RCC 7860 (cell line): ENCODE measurements at places on chromosomes 16 and 17.
A peak's percentile ranks its signal among the peaks of the same experiment; 100 is the strongest.

GRCh38 chr16:77298418-77299360, 99.5 kb downstream of the SYCE1L start:
- DNase-seq = peak; percentile 99

- DNase-seq = no peak
These were observed 1.2 kb downstream of the GALK1 start for GRCh38 chr17:75763613-75764416.

GRCh38 chr16:82755570-82756282, 129.0 kb downstream of the CDH13 start:
- DNase-seq = no peak

GRCh38 chr16:73058221-73058615, 10.3 kb upstream of the ZFHX3 start:
- peak; percentile 33 for DNase-seq

GRCh38 chr16:70678898-70679670, 6.8 kb downstream of the MTSS2 start:
- DNase-seq = no peak

GRCh38 chr17:41322094-41322902, 6.8 kb upstream of the KRTAP17-1 start:
- peak; percentile 64 for DNase-seq

DNA sequence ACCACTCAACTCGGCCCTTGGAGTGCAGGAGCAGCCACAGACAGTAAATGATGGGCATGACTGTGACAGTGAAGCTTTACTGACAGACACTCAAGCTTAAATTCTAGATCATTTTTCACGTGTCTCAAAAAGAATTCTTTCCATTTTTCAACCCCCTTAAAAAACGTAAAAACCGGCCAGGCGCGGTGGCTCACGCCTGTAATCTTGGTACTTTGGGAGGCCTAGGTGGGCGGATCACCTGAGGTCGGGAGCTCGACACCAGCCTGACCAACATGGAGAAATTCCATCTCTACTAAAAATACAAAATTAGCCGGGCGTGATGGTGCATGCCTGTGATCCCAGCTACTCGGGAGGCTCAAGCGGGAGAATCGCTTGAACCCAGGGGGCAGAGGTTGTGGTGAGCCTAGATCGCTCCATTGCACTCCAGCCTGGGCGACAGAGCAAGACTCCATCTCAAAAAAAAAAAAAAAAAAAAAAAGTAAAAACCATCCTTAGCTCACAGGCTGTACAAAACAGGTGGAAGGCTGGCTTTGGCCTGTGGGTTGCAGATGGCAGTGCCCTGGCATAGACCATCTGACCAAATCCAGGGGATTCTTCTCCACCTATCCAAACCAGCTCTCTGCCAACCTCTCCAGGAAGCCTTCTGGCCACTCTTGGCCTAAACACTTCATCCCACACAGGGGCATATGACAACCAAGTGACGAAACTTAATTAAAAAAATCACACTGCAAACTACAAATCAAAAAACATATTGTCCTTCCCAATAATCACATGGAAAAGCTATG, 18.3 kb downstream of the TBC1D16 start:
- no peak for DNase-seq

DNA sequence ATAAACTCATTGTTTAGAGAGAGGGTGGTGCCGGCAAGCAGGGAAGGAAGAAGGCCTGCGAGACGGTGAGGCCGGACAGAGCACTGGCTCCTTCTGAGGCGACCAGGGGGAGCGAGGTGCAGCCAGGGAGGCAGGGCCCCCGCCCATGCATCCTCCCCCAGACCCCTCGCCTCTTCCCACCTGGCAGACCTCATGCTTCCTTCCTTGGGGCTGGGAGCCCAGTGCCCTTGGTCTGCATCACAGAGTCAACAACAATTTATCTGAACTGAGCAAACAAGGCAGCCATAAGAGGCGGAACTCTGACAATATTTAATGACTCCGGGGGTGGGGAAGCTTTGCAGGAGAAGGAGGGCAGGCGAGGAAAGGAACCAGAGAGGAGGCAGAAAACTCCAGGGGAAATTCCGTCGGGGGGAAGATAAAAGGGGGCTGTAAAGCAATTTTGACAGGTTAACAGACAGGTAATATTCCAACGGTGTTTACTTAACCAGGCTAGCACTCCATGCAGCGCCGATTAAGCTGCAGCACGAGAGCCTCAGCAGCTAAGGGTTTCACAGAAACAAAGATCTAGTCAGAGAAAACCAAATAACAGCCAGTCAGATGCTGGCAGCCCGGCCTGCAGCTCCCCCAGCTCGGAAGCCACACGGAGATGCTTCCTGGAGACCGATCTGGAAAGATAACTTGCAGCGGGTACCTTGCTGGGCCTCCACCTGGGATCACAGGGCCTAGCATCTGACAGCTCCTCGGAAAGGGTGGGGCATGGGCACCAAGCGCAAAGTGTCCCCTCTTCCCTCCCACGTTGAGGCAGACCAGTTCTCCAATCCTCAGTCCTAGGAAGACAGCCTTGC, 398.2 kb downstream of the SOX9 start:
- DNase-seq = no peak

DNA sequence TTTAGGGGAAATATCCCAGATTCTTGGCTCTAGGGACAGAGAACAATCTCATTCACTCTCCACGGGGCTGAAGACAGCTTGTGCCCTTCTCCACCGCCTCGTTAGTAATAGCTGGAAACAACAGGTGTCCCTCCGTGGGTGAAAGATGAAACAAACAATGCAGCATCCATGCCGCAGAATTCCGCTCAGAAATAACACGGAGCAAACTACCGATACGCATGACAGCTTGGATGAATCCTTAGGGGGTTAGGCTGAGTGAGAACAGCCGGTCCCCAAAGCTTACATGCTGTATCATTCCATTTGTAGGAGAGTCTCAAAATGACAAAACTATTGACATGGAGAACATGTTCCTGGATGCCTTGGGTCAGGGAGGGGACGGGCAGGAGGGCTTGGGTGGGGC, 29.4 kb upstream of the CACNG1 start:
- DNase-seq = no peak

DNA sequence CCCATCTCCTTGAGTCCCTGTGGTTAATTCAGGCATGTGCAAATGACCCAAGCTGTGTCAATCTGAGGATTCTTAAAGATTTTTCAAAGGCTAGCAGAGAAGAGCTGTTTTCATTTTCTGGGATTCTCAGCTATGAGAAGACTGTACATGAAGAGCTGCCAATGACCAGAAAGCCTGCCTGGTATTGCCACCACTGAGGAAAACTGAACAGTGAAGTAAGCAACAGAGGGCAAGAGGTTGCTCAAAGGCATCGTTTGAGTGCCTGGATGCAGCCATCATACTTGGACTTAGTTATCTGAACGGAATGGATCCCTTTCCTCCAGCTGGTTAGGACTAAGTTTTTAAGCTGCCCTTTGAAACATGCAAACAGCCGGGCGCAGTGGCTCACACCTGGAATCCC, 38.4 kb downstream of the FAM20A start:
- DNase-seq = no peak

DNA sequence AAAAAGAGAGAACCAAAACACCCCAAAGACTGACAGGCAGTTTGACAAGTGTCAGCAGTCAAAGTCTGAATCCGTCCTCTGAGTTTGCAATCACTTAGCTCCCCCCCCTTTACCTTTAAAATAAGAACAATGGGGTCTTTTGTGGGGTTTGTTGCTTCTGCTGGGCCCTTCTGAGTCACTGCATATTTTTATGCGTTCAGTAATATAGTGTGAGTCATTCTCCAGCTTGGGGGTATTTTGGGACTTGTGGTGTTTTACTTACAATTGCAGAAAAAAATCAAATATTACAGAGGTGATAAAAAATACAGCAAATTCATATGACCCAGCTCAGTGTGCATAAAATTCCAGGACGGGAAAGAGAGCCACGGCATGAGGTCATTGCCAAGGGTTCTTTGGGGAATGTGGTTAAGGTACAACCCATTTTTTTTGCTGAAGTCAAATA, 120.1 kb downstream of the CYLD start:
- peak; percentile 26 for DNase-seq

DNA sequence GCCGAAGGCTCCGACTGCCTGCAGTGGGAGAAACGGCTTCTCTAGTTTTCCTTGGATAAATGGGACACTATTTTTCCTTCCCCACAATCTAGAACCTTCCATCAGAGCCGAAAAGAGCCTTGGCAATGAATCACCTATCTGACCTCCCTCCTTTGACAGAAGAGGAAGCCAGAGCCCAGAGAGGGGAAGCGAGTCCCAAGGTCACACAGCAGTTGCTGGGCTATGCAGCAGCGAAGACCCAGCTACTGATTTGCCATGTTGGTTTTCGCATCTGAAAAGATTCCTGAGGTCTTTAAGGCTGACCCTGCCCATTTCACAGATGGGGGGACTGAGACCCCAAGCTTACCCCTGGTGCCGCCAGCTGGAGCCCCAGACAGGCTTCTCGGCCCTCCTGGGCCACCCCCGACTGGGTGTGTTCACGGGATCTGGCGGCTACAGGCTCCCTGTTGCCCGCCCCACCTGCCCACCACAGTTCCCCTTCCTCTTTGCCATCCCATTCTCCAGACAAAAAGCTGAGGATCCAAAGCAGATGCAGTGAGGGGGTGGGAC, 45.9 kb downstream of the RAI1 start:
- no peak for DNase-seq

GRCh38 chr17:36703860-36704266, 102.5 kb downstream of the MRM1 start:
- DNase-seq = no peak

DNA sequence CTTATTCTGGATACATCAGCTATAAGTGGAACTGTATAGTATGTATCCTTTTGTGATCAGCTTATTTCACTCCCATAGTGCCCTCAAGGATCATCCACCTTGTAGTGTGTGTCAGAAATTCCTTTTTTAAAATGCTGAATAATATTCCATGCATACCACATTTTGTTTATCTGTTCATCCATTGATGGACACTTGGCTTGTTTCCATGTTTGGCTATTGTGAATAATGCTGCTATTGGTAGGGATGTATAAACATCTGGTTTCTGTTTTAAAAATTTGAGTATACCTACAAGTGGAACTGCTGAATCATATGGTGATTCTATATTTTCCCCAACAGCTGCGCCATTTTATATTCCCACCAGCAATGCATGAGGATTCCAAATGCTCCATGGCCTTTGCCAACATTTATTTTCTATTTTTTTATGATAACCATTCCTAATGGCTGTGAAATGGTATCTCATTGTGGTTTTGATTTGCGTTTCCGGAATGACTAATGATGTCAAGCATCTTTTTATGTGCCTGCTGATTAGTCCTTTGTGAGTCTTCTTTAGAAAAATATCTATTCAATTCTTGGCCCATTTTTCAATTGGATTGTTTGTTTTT, 11.6 kb downstream of the RCVRN start:
- DNase-seq = no peak

DNA sequence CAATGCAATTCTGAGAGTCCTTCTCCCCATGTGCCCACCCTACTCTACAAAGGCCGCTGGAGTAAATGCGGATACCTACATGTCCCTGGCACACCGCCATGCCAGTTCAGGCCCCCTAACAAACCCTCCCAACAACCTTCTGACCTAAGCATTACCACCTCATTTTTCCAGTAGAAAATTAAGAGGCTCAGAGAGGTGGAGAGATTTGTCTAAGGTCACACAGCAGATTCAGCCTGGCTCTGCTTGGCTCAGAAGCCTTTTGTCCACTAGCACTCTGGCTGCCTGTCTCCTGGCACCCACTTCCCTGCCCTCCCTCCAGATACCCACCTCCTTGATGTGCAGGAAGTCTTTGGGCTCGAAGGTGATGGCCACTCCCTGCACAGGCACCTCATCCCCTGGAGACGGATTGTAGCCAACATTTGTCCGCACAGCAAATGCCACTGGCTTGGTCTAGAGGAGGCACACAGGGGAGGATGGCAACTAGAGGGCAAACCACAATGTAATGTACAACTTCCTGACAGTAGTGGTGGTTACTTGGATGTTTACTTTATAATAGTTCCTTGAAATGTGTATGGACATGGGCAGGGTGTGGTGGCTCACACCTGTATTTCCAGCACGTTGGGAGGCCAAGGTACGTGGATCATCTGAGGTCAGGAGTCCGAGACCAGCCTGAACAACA, 10.2 kb downstream of the CACNB1 start:
- peak; percentile 19 for DNase-seq

- no peak for DNase-seq
These were observed 40.7 kb downstream of the ABCA5 start for GRCh38 chr17:69286257-69286656.

DNA sequence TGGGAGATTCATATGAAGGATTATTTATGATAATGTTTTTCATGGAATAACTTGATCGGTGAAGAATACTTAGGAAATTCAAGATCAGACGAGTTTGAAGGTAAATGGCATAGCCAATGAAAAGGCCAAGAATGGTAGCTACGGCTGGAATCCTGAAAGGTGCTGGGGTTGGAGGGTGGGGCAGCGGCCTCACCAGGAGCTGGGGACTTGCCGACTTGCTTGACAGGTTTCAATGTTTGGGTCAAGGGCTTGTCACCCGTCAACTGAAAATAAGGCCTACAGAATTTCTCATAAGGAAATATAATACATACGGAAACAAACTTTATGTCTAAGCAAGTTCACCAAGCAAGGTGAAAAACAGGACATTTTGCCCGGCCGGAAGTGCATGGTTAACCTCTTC, 9.9 kb downstream of the CRYM start:
- no peak for DNase-seq

GRCh38 chr16:81756615-81757356, 22.3 kb upstream of the PLCG2 start:
- DNase-seq = no peak

GRCh38 chr17:72947475-72947874, 145.0 kb downstream of the SLC39A11 start:
- no peak for DNase-seq

- DNase-seq = no peak
These were observed 36.8 kb downstream of the ADCY7 start for GRCh38 chr16:50303041-50303604.

DNA sequence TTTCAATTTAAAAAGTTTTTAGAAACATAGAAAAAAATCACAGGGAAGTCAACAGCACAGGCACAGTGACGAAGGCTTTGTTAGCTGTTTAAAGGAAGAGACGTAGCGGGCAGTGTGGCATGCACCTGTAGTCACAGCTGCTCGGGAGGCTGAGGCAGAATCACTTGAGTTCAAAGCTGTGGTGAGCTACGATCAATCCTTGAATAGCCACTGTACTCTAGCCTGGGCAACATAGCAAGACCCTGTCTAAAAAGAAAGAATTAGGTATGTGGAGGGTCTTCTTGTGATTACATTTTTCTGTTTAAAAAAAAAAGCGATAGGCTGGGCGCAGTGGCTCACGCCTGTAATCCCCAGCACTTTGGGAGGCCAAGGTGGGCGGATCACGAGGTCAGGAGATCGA, 50.1 kb downstream of the FOXK2 start:
- DNase-seq = no peak

DNA sequence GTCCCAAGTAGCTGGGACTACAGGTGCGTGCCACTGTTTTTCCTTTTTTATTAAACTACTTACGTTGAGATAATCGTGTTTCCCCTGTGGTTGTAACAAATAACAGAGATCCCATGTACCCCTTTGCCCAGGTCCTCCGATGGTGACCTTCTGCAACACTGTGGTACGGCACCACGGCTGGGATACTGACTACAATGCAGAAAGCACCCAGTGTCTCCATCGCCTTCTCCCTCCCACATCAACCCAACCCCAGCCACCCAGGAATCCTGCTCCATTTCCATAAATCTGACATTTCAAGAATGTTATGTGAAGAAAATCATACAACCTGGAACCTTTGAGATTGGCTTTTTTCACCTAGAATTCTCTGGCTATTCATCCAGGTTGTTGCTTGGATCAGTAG, 22.1 kb downstream of the MPRIP start:
- no peak for DNase-seq
